Mesenchymal stem cell (in vitro differentiated cells and primary cell): ENCODE measurements at places on chromosomes 5 and 9.
A peak's percentile ranks its signal among the peaks of the same experiment; 100 is the strongest.

- DNase-seq: peak; percentile 42
- H3K4me3 ChIP-seq: no peak overlapping the region
- H3K27ac ChIP-seq: no peak overlapping the region
- no peaks in the 10 kb centered on the region for H3K27me3 ChIP-seq
- peaks cover 10% of the 10 kb centered on the region for H3K4me1 ChIP-seq
These were observed 18.9 kb downstream of the WHRN start for GRCh38 chr9:114486205-114486963.

DNA sequence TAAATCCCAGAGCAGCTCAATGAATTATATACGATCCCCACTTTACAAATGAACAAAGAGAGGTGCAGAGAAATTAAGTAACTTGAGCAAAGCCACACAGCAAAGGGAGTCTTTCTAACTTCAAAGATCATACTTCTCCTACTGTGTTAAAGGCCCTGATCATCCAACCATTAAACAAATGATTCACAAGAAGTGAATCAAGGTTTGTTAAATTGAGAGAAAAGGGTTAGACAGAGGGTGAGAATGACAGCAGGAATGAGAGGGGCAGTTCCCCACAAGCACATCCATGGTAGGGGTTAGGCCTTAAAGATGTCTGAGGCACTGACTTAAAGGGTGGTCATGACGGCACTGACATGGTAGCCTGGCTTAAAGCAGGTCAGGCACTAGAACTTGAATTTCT, 10.7 kb downstream of the IDNK start:
- H3K4me1 ChIP-seq: peaks cover 3% of the 10 kb centered on the region
- H3K27me3 ChIP-seq: no peaks in the 10 kb centered on the region
- no peak for DNase-seq
- H3K27ac ChIP-seq: peak overlapping the region; percentile 20
- no peak overlapping the region for H3K4me3 ChIP-seq

DNA sequence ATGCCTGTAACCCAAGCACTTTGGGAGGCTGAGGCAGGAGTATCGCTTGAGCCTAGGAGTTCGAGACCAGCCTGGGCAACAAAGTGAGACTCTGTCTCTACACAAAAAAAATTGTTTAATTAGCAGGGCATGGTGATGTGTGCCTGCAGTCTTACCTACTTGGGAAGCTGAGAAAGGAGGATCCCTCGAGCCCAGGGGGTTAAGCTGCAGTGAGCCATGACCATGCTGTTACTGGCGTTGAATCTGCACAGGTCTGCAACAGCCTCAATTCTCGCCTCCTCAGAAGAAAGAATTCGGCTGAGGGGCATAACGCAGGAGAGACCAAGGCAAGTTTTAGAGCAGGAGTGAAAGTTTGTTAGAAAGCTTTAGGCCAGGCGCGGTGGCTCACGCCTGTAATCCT, 18.0 kb downstream of the CCT5 start:
- no peak overlapping the region for H3K4me3 ChIP-seq
- peaks cover 9% of the 10 kb centered on the region for H3K4me1 ChIP-seq
- no peaks in the 10 kb centered on the region for H3K27me3 ChIP-seq
- peaks cover 5% of the 10 kb centered on the region for H3K36me3 ChIP-seq

GRCh38 chr5:23718564-23718963, 211.2 kb downstream of the PRDM9 start:
- no peak for DNase-seq
- H3K4me3 ChIP-seq: no peak overlapping the region
- H3K27ac ChIP-seq: no peak overlapping the region
- no peaks in the 10 kb centered on the region for H3K4me1 ChIP-seq
- no peaks in the 10 kb centered on the region for H3K27me3 ChIP-seq

GRCh38 chr9:110077925-110078324, 130.0 kb downstream of the C9orf152 start:
- no peak for DNase-seq
- no peaks in the 10 kb centered on the region for H3K36me3 ChIP-seq
- no peak overlapping the region for H3K27ac ChIP-seq
- H3K4me1 ChIP-seq: peaks cover 5% of the 10 kb centered on the region
- H3K4me3 ChIP-seq: no peak overlapping the region

GRCh38 chr5:135880278-135880677, 15.4 kb downstream of the IL9 start:
- H3K4me3 ChIP-seq: no peak overlapping the region
- H3K27ac ChIP-seq: no peak overlapping the region
- H3K27me3 ChIP-seq: peaks cover 43% of the 10 kb centered on the region

GRCh38 chr5:15321776-15322175, 178.2 kb upstream of the FBXL7 start:
- H3K4me1 ChIP-seq: no peaks in the 10 kb centered on the region
- no peaks in the 10 kb centered on the region for H3K27me3 ChIP-seq
- H3K27ac ChIP-seq: no peak overlapping the region
- H3K4me3 ChIP-seq: no peak overlapping the region
- no peak for DNase-seq
- no peaks in the 10 kb centered on the region for H3K36me3 ChIP-seq

GRCh38 chr9:77975036-77975435, 56.6 kb downstream of the GNAQ start:
- H3K27me3 ChIP-seq: no peaks in the 10 kb centered on the region
- no peak overlapping the region for H3K27ac ChIP-seq
- H3K36me3 ChIP-seq: no peaks in the 10 kb centered on the region
- no peak overlapping the region for H3K4me3 ChIP-seq

- no peak overlapping the region for H3K4me3 ChIP-seq
- DNase-seq: peak; percentile 15
- peaks cover 27% of the 10 kb centered on the region for H3K36me3 ChIP-seq
- no peaks in the 10 kb centered on the region for H3K27me3 ChIP-seq
- H3K27ac ChIP-seq: no peak overlapping the region
These were observed 41.9 kb upstream of the SAP30L start for GRCh38 chr5:154403776-154404387.

GRCh38 chr5:148972974-148973374, 89.9 kb downstream of the SH3TC2 start:
- peaks cover 14% of the 10 kb centered on the region for H3K4me1 ChIP-seq
- peak; percentile 97 for DNase-seq
- no peaks in the 10 kb centered on the region for H3K36me3 ChIP-seq

GRCh38 chr5:16140944-16141343, 38.6 kb downstream of the MARCHF11 start:
- no peaks in the 10 kb centered on the region for H3K36me3 ChIP-seq
- DNase-seq: no peak

DNA sequence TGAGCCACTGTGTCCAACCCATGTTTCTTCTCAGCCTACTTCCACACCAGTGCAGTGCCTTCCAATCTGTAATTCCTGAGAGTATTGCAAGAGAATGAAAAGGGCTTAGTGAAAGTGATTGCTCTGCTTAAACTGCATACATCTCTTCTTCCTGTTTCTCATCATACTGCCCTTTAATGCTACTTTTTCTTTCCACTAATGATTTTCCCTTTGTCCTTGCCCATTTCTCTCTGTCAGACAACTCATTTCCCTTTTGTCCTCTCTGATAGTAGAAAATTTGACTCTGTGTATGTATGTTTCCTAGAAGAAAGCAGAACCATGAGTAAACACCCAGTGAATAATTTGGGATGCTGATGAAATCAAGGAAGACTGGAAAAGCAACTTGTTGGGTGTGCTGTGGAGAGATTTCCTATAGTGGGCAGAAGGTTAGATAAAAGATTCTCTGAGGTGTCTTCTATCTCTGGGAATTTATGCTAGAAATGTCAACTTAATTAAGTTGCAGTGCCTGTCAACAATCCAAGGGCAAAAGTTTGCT, 102.2 kb upstream of the CHD1 start:
- no peaks in the 10 kb centered on the region for H3K27me3 ChIP-seq
- H3K4me3 ChIP-seq: no peak overlapping the region
- H3K4me1 ChIP-seq: peaks cover 7% of the 10 kb centered on the region
- no peak overlapping the region for H3K27ac ChIP-seq

DNA sequence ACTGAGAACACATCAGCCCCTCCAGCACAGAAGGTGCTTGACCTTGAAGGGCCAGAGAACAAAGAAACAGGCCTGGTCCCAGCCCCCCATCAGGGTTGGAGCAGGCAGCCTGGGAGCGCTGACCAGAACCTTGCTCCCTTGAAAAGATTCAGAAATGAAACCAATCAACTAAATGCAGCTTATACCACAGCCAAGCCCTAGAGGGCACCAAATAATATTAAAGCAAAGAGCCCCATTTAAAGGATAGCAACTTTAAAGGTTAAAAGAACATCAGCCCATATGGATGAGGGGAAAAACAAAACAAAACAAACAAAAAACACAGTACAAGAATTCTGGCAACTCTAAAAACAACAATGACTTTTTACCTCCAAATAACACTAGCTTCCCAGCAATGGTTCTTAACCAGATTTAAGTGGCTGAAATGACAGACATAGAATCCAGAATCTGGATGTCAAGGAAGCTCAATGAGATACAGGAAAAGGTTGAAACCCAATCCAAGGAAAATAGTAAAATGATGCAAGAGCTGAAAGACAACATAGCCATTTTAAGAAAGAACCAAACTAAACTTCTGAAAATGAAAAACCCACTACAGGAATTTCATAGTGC, 471.9 kb downstream of the MTRR start:
- no peaks in the 10 kb centered on the region for H3K36me3 ChIP-seq
- H3K4me1 ChIP-seq: peaks cover 7% of the 10 kb centered on the region
- H3K4me3 ChIP-seq: no peak overlapping the region
- peaks cover 6% of the 10 kb centered on the region for H3K27me3 ChIP-seq
- DNase-seq: peak; percentile 14
- no peak overlapping the region for H3K27ac ChIP-seq

DNA sequence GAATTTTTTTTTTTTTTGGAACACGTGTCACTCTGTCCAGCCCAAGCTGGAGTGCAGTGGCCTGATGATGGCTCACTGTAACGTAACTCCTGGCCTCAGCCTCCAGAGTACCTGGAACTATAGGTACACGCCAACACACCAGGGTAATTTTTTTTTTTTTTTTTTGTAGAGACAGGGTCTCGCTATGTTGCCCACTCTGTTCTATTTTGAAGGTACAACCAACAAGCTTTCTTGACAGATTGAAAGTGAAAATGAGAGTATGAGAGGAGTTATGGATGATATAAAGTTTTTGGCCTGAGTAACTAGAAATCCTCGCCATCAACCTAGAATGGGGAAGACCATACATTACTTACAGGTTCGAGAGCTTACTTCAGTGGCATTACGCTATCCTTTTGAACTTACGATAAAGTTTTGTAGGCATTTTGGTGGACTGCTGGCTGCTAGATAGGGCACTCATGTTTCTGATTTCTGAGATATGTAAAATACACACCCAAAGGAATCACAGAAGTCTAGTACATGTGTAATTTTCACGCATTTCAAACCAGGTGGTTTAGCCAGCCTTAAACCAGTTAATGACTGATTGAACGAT, 806 bp upstream of the CDC42SE2 start:
- H3K27me3 ChIP-seq: no peaks in the 10 kb centered on the region
- H3K27ac ChIP-seq: no peak overlapping the region
- no peak for DNase-seq
- H3K36me3 ChIP-seq: no peaks in the 10 kb centered on the region
- peaks cover 5% of the 10 kb centered on the region for H3K4me1 ChIP-seq
- H3K4me3 ChIP-seq: peak overlapping the region; percentile 96

GRCh38 chr5:136023958-136024541, 4.7 kb upstream of the TGFBI start:
- peaks cover 8% of the 10 kb centered on the region for H3K4me1 ChIP-seq
- no peak overlapping the region for H3K4me3 ChIP-seq
- H3K36me3 ChIP-seq: no peaks in the 10 kb centered on the region
- H3K27me3 ChIP-seq: no peaks in the 10 kb centered on the region
- peak; percentile 24 for DNase-seq
- H3K27ac ChIP-seq: no peak overlapping the region

GRCh38 chr5:3535414-3536211, 60.0 kb upstream of the IRX1 start:
- no peaks in the 10 kb centered on the region for H3K4me1 ChIP-seq
- H3K27ac ChIP-seq: no peak overlapping the region
- no peaks in the 10 kb centered on the region for H3K36me3 ChIP-seq
- H3K27me3 ChIP-seq: no peaks in the 10 kb centered on the region
- no peak overlapping the region for H3K4me3 ChIP-seq
- DNase-seq: no peak

GRCh38 chr5:55360190-55360589, 52.4 kb downstream of the MTREX start:
- no peaks in the 10 kb centered on the region for H3K27me3 ChIP-seq
- H3K36me3 ChIP-seq: peaks cover 63% of the 10 kb centered on the region
- H3K27ac ChIP-seq: no peak overlapping the region
- H3K4me3 ChIP-seq: no peak overlapping the region
- H3K4me1 ChIP-seq: no peaks in the 10 kb centered on the region
- DNase-seq: no peak

DNA sequence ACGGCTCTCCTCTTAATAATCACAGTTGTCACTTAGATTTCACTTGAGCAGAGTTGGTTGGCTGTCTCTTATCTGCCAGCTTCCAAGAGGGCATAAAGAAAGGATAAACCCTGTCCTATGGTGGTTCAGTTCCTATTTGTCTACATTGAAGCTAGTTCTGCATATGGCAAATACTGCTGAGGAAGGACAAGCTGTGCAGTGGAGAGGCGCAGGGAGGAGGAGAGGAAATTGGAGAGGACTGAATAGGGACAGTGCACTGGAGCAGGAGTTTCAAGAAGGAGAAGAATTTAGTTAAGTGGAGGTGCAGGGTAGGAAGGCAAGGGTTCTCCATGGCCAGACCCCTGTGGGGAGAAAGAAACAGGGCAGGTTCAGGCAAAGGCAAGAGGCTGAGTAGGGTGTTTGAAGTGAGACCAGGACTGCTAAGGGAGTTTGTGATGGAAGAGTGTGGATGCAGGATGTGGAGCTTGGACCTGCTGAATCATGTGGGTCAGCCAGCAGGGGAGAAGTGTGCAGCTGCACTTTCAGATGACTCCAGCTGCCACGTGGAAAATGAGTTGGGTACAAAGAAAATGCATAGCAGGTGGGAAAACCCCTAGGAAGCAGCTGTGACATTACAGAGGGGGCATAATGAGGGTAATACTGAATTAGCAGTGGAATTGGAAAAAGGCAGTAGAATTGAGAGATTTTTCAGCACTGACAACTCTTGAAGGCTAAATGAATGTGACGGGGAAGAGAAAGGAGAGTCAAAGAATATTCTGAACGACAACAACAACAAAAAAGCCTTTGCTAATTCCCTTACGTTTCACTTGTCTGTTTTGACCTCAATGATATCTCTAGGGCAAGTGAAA, 66.8 kb downstream of the MAMDC2 start:
- peak; percentile 38 for DNase-seq
- no peaks in the 10 kb centered on the region for H3K36me3 ChIP-seq
- peak overlapping the region; percentile 51 for H3K27ac ChIP-seq
- peak overlapping the region; percentile 34 for H3K4me3 ChIP-seq
- peaks cover 4% of the 10 kb centered on the region for H3K27me3 ChIP-seq

DNA sequence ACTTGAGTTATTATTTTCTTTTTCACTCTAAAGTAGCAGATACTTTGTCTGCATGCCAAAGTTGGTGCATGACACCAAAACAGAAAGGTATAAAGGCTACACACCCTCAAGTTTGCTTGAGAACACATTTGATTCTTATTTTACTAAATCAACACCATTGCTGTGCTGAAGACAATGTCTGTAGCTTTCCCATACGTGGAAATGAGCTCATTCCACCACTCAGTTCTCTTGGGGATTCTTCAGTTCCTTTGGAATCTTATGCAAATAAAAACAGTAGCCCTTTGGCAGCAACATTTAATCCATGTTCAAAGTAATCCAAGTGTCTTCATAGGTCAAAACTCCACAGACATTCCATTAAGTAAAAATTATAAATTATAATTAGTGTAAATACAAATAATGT, 264.9 kb downstream of the TLE1 start:
- H3K4me1 ChIP-seq: no peaks in the 10 kb centered on the region
- H3K36me3 ChIP-seq: no peaks in the 10 kb centered on the region
- H3K27ac ChIP-seq: no peak overlapping the region
- no peaks in the 10 kb centered on the region for H3K27me3 ChIP-seq
- peak; percentile 29 for DNase-seq

- peaks cover 2% of the 10 kb centered on the region for H3K4me1 ChIP-seq
- H3K27me3 ChIP-seq: no peaks in the 10 kb centered on the region
- DNase-seq: no peak
- no peak overlapping the region for H3K4me3 ChIP-seq
- no peak overlapping the region for H3K27ac ChIP-seq
These were observed 37.4 kb downstream of the ZFAND5 start for GRCh38 chr9:72327631-72328030.
